ENCODE measurements at places on chromosomes 12 and 14. TPM values are rescaled to one million over a fixed set of nuclear protein-coding genes. Genes with fewer than 3 reads are reported as not detected.
A peak's percentile ranks its signal among the peaks of the same experiment; 100 is the strongest.

Gene TMEM132C
- total RNA-seq: 1.8 TPM

Gene SLC39A9
- total RNA-seq: 36.8 TPM

Gene PLXNC1
- total RNA-seq: 4.1 TPM

Gene KCNMB4
- total RNA-seq: 22.4 TPM

Gene SERPINA5
- total RNA-seq: not detected

Gene FIGNL2
- total RNA-seq: 14.1 TPM

Gene AGAP2
- total RNA-seq: 0.33 TPM

Gene BDKRB2
- 0.49 TPM for total RNA-seq

Gene KRT3
- not detected for total RNA-seq

Gene OTOGL
- total RNA-seq: 15.0 TPM

- DNase-seq: no peak
These were observed 146.3 kb upstream of the KRAS start for GRCh38 chr12:25397001-25397400.

GRCh38 chr12:82973592-82973991 is 286.9 kb downstream of the TMTC2 start:
- DNase-seq: no peak

- DNase-seq: no peak
These were observed 381.7 kb upstream of the DDHD1 start for GRCh38 chr14:53534841-53535240.

DNA sequence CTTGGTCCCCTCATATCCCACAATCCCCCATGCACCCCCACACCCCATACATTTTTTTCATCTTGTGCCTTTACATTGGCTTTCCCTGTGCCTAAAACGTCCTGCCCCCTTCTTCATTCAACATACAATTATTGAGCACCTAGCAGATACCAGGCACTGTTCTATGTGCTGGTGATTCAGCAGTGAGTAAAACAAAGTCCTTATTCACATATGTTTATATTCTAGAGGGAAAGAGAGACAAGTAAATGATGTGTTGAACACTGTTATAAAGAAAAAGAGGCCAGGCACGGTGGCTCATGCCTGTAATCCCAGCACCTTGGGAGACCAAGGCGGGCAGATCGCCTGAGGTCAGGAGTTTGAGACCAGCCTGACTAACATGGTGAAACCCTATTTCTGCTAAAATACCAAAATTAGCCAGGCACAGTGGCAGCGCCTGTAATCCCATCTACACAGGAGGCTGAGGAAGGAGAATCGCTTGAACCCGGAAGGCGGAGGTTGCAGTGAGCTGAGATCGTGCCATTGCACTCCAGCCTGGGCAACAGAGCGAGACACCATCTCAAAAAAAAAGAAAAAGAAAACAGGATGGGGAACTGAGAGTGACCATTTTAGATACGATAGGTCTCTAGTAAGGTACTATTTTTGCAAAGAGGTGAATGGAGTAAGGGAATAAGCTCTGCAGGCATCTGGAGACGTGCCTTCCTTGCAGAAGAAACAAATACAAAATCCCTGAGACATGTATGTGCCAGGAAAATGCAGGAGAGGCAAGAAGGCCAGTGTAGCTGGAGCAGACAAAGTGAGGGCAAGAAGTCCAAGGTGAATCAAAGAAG is 12.2 kb downstream of the SLC7A7 start:
- DNase-seq: no peak

- DNase-seq: no peak
These were observed 369.2 kb upstream of the PDE3A start for GRCh38 chr12:19998961-19999804.

DNA sequence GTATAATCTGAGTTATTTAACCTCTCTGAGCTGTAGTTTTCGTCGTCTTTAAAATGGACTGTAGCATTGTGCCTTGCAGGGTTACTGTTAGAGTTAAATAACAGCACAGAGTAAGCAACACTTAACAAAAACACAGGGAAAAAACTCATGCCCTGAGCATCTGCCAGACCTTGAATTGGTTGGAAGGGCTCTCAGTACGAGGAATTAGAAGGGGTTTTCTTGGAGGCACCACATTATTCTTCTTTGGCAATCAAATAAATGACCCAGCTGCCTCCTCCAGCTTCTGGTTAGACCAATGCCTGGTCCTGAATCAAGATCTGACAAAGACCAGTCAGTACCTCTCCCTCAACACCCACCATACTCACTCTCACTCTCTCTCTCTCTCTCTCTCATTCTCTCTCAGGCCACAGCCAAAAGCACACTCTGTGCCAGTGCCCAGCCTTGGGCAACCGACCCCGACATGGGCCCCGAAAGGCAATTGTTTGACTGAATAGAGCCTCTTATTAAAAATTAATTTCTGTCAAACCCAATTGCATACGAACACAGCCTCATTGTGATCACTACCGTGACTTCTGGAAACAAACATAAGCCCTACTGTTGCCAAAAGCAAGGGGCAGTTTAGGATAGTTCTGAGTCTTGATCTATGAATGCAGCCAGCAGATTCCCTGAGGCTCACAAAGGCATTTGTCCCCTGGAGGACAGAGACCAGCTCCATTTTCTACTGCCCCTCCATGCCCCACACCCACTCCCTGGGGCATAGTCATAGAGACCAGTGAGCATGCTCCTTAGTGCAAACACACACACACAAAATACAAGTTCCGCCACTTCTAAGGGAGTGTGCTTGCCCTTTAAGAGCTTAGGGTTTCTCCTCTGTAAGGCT is 23.9 kb downstream of the DUSP6 start:
- DNase-seq: no peak

DNA sequence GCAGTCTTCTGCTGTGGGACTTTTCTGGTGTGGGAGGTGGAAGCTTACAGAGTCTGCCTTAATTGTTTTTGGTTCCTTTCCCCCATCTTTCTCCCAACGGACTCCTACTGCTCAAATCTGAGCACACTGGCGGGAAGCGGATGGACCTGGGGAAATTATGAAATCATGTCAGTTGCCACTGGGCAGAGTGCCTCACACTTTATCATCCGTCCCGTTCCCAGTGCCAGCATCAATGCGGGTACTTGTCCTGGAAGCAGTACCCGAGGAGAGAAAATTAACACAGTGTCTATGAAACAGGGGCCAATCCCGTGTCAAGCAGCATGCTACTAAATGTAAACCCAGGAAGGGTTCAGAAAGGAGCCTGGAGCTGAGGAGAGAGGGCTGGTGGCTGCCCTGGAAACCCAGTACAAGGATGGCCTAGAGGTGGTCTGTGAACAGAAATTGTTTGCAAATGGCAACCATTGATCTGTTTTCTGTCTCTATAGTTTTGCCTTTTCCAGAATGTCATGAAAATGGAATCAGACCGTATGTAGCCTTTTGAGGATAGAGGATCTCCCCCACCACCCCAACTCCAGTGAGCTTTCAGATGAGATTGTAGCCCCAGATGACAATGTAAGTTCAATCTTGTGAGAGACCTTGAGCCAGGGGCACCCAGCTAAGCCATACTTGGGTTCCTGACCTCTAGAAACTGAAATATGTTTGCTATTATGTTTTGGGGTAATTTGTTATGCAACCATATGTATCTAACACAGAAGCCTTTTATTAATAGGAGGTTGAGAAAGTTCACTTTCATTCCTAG is 908 bp upstream of the CDKL1 start:
- no peak for DNase-seq

DNA sequence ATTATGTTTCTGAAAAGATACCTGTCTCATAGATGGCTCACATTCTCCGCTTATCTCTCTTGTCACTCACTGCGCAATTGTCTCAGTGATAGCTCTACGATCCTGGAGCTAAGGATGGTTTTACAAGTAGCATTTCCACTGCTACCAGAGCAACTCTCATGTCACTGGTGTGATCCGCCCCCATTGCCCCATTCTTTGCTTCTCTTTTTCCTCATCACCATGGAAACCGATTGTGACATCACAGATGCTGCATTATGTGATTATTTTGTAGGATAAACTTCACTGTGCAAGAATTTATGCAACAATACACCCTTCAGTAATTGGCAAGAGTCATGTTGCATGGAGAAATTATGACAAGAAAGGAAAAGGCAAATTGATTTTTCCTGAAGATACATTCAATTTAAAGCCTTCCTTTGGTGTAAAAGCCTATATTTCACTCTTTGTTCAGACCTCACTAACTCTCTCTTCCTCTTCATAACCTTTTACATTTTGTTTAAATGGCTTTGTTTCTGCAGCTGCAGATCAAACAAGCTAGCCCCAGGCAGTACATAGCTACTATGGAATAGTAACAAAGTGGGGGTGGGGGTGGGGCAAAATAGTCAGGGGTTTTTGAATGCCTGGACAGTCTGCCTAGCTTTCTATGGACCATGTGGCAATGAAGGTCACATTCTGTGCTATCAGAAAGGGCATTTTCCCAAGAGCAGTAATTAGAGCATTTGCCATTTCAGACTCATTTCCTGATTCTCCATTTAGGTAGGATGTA is 539.8 kb downstream of the NRXN3 start:
- DNase-seq: no peak

DNA sequence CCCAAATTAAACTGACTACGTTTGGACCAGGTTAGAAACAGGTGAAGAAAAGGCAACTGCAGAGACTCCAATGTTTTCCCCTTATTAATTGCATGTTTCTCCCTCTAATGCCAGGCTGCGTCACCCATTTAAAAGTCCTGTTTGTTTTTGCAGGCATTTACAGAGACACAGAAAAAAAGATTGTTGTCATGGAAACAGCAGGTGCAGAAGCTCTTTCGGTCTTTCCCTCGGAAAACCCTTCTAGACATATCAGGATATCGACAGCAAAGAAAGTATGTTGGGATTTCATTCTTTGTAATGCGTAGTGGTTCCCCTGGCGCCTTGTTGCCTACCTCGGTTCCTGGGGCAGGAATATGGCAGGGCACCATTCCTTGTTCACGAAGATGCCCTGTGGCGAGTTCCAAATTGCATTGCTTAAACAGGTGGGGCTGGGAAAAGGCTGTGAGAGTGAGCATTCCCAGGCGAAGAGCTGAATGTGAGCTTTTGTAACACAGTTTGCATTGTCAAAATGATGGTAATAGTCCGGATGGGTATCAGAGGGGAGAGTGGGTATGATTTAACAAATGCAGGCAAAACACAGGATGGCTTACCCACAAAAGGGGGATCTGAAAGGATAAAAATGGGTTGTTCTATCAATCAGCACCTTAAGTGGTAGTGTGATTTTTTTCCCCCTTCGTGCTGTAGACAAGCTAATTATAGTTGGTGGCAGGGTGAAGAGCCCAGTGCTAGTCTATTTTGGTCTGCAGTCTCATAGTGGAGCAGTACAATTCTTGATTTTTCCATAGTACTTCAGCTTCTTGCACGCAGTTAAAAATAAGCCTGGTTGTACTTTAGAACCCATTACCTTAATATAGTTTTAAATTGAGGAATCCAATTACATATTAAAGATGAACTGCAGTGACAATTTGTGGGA is 132.4 kb downstream of the GCH1 start:
- peak; percentile 73 for DNase-seq

GRCh38 chr14:101476258-101476915 is 84.9 kb upstream of the DIO3 start:
- no peak for DNase-seq

- DNase-seq: no peak
These were observed 247.6 kb downstream of the CHST11 start for GRCh38 chr12:104704224-104704779.

DNA sequence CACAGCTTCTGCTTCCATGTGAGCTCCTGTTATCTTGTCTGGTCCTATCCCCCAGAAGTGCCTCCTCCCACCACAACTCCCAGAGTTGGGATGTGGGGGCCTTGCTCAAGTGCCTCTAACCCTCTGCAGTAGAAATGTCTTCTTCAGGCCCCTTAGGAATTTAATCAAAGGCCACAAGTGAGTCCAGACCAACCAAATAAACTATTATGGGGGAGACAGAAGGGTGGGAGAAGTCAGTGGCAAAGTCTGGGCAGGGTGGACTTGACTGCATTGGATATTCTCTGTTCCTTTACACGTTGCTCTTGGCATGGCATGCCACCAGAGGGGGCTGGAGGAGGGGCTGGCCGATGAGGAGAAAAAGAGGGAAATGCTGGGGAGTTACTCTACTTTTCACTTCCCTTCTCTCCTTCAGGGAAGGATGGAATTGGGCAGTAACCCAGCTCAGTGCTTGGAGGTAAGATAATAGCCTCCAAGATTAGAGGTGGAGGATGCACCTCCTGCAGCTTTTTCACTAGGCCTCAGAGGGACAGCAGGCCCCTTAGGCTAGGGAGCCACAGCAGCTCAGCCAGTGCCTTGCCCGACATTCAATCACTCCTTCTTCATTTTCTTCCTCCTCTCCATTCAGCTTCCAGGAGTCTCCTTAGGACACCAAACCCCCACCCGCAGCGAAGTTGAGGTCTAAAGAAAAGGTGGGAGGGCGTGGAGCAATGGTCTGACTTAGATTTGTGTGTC is 1.2 kb upstream of the AP1G2 start:
- no peak for DNase-seq

DNA sequence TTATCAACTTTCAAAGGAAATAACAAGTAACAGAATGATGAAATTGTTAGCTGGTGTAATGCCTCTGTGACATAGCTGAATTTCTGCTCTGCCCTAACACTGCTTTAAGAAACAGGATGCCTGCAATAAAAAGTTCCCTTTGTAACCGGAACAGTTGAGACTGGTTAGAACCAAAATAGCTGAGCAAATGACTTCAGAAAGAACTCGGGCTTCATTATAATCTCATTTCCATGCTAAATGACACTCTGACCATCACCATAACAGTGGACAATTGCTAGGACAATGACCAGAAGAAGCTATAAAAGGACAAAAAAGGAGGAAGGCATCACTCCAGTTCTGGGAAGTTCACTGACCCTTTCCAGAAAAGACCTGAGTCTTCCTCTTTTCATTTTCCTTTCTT is 23.5 kb upstream of the PYGL start:
- DNase-seq: peak; percentile 7

DNA sequence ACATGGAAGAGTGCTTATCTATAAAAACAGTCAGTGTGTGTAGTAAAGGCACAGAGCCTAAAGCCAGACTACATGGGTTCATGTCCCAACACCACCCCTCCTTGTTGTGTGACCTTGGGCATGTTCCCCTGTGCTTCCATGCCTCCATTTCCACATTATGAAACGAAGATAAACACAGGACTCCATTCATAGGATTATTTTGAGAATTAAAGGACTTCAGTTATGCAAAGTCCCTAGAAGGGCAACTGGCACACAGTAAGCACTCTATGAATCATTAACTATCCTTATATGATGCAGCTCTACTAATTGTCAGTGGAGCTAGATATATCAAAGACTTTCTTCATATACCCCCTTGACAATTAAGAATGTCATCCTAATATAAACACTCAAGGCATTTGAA is 17.8 kb downstream of the IFNG-AS1 start:
- DNase-seq: no peak

- no peak for DNase-seq
These were observed 15.5 kb downstream of the CLSTN3 start for GRCh38 chr12:7145671-7146070.
